ENCODE measurements at places on chromosomes 4 and X.
A peak's percentile ranks its signal among the peaks of the same experiment; 100 is the strongest.

- H3K27ac ChIP-seq = no peak overlapping the region
- no peaks in the 10 kb centered on the region for H3K4me1 ChIP-seq
- no peak for DNase-seq
- H3K4me3 ChIP-seq = no peak overlapping the region
- H3K27me3 ChIP-seq = peaks cover 6% of the 10 kb centered on the region
These were observed 77.2 kb upstream of the GALNT7 start for GRCh38 chr4:173091362-173091761.

- no peak overlapping the region for H3K27ac ChIP-seq
- H3K4me1 ChIP-seq = no peaks in the 10 kb centered on the region
- peaks cover 1% of the 10 kb centered on the region for H3K36me3 ChIP-seq
- no peak overlapping the region for H3K4me3 ChIP-seq
- no peaks in the 10 kb centered on the region for H3K27me3 ChIP-seq
These were observed 219.4 kb downstream of the SLC4A4 start for GRCh38 chr4:71558248-71558647.

DNA sequence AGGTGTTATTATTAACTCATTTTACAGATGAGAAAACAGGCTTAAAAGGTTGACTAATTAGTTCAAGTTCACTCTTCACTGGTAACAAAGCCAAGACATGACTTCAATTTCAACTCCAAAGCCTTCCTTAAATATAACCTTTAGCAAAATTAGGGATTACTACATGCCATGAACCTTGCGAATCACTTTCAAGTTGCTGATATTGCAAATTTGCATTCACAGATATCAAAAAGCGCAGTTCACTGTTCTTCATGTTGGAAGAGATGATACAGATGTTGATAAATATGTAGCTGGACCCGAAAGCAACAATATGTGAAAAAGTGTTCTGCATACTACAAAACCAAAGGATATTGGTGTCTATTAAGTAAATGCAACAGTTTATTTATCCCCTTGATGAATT lies 210.8 kb upstream of the GYPA start:
- DNase-seq = no peak
- H3K27me3 ChIP-seq = peaks cover 6% of the 10 kb centered on the region
- peaks cover 5% of the 10 kb centered on the region for H3K4me1 ChIP-seq
- H3K4me3 ChIP-seq = no peak overlapping the region

GRCh38 chr4:89114100-89114499 lies 2.8 kb downstream of the TIGD2 start:
- H3K27me3 ChIP-seq = peaks cover 9% of the 10 kb centered on the region
- H3K36me3 ChIP-seq = peaks cover 10% of the 10 kb centered on the region
- DNase-seq = no peak
- no peak overlapping the region for H3K27ac ChIP-seq
- H3K4me3 ChIP-seq = no peak overlapping the region

DNA sequence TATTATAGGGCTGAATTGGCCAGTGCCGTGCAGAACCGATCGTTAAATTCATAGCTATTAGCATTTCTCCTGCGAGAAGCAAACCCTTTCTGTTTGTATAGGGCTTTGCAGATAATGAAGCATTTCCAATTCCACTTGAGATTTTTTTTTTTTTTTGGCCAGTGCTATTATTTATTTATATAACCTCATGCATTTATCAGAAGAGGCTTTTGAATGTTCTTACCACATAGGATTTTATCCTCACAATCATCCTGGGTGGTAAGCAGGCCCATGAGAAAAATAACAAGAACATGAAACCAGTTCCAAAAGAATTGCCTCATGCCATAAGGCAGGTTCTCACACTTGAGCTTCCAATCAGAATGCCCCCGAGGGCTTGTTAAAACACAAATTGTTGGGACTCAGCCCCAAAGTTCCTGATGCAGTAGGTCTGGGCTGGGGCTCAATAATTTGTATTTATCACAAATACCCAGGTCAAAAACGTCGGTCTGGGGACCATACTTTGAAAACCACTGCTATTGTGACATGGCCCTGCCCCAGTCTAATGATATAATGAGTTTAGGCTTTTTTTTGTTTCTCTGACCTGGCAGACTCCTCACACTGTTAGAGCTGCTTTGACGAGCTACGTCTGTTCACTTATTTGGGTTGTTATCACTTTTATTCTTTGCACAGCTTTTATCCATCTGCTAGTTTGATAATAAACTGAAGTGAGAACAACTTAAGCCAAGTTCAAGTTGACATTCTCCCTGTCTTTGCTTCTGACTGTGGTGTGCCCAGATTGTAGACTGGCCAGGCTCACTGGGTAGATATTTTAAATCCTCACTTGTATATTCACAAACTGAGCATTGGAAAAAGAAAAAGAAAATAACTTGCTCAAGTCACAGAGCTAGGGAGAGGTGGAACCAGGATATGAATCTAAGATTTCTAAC lies 20.1 kb downstream of the SUPT20HL1 start:
- no peak overlapping the region for H3K4me3 ChIP-seq
- no peaks in the 10 kb centered on the region for H3K4me1 ChIP-seq
- DNase-seq = no peak
- H3K27me3 ChIP-seq = peaks cover 28% of the 10 kb centered on the region
- H3K27ac ChIP-seq = no peak overlapping the region
- no peaks in the 10 kb centered on the region for H3K36me3 ChIP-seq

DNA sequence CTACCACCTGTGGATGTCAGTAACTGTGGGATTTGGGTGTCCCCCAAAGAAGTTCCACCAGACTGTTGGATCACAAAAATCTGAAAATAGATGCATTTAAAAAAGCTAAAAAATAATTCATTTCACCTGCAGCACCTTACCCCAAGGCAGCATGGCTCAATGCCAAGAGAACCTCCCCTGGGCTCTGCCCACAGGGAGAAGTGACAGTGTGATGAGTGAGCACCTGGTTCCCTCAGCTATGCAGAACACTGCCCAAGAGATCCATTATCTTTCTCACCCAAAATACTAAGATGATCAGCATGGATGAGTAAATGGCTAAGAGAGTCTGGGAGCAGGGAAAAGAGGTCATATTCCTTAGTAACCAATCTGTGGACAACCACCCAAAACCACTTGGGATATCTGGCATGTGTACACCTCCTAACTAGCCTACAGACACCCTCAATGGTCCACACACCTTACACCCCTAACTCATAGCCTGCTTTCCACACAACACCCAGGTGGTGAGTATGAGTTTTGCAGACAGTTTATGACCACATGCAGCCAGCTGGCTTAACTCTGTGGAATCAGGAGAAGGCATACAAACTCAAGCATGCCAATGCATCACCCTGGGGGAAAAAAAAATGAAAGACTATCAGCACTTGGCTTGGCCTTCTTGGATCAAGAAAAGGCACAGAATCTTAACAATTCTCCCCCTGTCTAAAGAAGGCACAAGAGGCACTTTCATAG lies 416.5 kb upstream of the SMIM31 start:
- DNase-seq = no peak
- H3K27me3 ChIP-seq = no peaks in the 10 kb centered on the region
- no peak overlapping the region for H3K4me3 ChIP-seq
- H3K4me1 ChIP-seq = no peaks in the 10 kb centered on the region

DNA sequence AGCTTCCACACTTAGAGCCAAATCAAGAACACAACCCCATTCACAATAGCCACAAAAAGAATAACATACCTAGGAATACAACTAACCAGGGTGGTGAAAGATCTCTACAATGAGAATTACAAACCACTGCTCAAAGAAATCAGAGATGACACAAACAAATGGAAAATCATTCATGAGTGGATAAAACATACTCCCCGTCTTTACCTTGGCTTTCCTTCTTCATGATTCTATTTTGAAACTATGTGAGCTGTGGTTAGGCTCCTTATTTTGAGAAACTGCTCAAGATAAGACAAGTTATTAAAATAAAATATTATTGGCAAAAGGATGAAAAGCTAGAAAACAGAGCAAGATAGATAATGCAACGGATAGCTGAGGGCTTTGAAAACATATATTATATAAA lies 598.1 kb upstream of the FAT1 start:
- no peaks in the 10 kb centered on the region for H3K4me1 ChIP-seq
- H3K27ac ChIP-seq = no peak overlapping the region
- no peaks in the 10 kb centered on the region for H3K27me3 ChIP-seq
- DNase-seq = no peak
- no peaks in the 10 kb centered on the region for H3K36me3 ChIP-seq

DNA sequence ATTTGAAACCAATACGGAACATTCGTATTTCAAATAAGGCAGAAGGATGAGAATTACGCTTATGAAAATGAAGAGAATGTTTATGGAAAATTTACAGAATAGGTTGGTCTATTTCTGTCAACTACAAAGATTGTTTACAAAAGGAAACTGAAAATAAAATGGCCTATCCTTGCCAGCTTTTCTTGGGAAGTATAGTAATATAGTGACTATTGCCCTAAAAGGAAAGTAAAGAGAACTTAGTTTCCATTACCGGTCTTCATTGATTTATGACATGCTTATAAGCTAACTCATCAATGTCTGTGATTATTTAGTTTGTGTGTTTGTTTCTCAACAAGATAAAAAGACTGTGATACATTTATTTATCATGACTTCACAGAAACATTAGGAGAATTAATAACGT lies 2.9 kb upstream of the SPRY1 start:
- no peak for DNase-seq
- H3K4me1 ChIP-seq = peaks cover 13% of the 10 kb centered on the region
- peaks cover 8% of the 10 kb centered on the region for H3K27me3 ChIP-seq
- H3K36me3 ChIP-seq = no peaks in the 10 kb centered on the region

DNA sequence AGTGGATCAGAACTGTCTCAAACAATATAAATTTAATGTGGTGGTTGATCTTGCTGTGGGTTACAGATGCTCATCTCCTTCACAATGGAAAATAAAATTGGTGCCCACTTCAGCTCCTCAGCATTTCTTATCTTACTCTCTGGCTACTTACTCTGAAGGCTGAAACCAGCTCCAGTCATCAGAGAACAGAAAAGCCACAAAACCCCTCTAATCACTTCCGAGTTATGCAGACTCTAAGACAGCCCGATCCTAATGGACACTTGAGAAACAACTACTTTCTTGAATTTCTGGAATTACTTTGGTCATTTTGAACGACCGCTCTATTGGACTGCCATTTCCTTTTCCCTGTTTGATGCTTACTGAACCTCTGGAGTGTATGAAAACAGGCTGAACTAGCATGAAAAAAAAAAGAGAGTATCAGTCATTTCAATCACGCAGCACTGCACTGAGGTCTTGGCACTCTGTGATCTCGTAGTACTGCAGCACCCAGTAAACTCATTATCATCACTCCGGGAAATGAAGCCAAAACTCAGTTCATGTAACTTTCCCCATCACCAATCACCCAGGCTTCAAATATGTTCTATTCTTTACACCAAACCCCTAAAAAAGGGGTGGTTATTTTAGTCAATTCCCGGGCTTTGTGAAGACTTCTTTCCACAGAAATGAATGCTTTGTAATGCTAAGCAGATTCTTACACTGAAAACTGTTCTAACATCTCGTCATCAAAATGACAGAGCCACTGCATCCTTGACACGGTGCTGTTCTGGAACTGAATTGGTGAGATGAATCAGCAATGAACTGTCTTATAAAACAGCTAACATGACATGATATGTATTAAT lies 54.5 kb downstream of the TSPAN5 start:
- DNase-seq = no peak
- peaks cover 11% of the 10 kb centered on the region for H3K36me3 ChIP-seq
- H3K4me3 ChIP-seq = peak overlapping the region; percentile 75
- no peaks in the 10 kb centered on the region for H3K27me3 ChIP-seq

DNA sequence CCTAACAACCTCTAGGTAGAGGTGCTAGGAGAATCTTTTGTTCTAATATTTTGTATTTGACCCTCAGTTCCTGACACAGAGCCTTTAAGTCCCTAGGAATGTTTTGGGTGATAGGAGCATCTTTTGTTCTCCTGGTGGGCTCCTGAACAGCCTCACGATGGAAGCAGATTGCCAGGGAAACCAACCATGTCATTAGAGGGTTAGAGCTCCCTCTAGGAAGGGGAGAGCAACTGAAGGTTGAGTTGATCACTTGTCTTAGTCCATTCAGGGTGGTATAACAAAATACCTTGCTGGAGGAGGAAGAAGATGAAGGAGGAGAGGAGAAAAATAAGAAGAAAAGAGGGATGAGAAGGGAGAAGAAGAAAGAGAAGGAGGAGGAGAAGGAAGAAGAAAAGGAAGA lies 9.2 kb downstream of the VCX start:
- H3K4me3 ChIP-seq = no peak overlapping the region
- no peak for DNase-seq
- no peak overlapping the region for H3K27ac ChIP-seq
- no peaks in the 10 kb centered on the region for H3K36me3 ChIP-seq

- H3K4me3 ChIP-seq = no peak overlapping the region
- no peaks in the 10 kb centered on the region for H3K27me3 ChIP-seq
- DNase-seq = no peak
- H3K4me1 ChIP-seq = no peaks in the 10 kb centered on the region
- H3K27ac ChIP-seq = no peak overlapping the region
These were observed 130.6 kb downstream of the PTCHD1 start for GRCh38 chrX:23465105-23465791.

DNA sequence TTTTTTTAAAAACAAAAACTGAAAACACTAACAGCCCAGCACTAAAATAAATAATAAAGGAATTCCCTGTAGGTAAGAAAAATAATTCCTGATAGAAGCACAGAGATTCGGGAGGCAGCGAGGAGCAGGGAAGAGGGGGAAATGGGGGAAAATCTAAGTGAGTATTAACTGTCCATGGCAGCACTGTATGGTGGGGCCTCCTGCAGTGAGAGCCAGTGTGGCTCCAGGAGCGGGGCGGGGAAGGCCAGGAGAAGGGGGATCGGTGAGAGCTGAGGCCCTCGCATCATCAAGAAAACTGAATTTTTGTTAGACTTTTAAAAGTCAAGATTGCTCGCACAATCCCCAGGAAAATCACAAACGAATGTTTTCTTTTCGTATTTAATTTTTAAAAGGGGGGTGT lies 14.1 kb downstream of the RNF212 start:
- no peak overlapping the region for H3K27ac ChIP-seq
- H3K27me3 ChIP-seq = no peaks in the 10 kb centered on the region
- H3K4me1 ChIP-seq = no peaks in the 10 kb centered on the region
- no peaks in the 10 kb centered on the region for H3K36me3 ChIP-seq
- no peak overlapping the region for H3K4me3 ChIP-seq
- no peak for DNase-seq

DNA sequence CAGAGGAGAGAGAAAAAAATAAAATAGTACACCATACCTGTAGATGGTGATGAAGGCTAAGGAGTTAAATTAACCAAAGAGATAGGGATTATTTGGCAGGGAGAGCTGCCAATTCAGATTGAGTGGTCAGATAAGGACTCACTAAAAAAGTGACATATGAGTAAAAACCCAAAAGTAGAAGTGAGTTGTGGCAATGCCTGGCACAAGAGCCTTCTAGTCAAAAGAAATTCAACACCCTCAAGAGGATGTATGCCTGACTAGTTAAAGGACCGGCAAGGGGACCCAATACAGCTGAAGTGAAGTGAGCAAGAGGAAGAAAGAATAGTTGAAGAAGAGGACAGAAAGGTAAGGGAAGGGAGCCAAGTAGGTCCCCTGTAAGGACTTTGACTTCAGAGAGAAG lies 34.9 kb downstream of the ELF2 start:
- H3K4me3 ChIP-seq = no peak overlapping the region
- H3K27ac ChIP-seq = no peak overlapping the region
- H3K36me3 ChIP-seq = peaks cover 5% of the 10 kb centered on the region
- DNase-seq = no peak
- H3K4me1 ChIP-seq = peaks cover 33% of the 10 kb centered on the region
